ENCODE measurements at places on chromosomes 12 and 14.

DNA sequence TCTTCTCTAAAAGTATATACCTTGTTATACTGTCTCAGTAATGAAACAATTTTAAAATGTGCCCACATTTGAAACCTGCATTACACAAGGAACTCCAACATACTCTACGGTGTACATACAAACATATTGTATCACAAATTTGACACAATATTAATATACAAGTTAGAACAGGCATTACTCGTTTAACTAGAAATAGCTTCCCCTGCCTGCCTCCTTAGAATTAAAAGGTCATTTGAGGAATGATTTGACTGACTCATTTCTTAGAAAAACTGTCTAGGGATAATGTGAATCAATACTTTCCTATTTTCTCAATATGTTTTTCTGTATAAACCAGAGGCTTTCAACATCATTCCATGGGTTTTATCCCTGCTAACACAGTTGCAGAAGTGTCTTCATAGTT, 73.7 kb downstream of the STON2 start:
- DNase-seq = no peak

- DNase-seq = no peak
Measured at GRCh38 chr12:82756303-82756702, 69.6 kb downstream of the TMTC2 start.

DNA sequence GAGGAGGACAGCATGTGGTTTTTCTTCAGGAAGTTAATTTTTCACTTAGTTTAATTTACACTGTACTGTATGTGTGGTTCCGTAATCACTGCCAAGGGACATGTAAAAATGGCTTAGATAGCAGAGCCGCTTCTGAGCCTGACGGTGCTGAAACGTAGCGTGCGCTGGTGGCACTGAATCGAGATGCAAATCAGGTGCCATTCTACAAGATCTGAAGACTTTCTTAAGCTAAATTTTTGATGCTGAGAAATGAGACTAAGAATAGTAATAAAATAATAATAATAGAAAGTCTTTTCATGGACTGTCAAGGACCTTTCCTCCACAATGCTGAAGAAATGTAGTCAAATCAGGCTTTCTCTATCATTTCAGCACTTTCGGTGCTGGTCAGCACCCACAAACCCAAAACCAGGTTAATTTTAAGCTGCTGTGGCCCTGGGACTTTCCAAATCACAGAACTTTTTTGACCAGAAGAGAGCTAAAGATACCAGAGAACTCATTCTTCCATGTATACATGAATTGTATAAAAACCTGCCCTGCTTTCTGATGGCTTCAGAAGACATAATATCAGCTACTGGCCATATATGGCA, 183.3 kb upstream of the LMO3 start:
- no peak for DNase-seq

DNA sequence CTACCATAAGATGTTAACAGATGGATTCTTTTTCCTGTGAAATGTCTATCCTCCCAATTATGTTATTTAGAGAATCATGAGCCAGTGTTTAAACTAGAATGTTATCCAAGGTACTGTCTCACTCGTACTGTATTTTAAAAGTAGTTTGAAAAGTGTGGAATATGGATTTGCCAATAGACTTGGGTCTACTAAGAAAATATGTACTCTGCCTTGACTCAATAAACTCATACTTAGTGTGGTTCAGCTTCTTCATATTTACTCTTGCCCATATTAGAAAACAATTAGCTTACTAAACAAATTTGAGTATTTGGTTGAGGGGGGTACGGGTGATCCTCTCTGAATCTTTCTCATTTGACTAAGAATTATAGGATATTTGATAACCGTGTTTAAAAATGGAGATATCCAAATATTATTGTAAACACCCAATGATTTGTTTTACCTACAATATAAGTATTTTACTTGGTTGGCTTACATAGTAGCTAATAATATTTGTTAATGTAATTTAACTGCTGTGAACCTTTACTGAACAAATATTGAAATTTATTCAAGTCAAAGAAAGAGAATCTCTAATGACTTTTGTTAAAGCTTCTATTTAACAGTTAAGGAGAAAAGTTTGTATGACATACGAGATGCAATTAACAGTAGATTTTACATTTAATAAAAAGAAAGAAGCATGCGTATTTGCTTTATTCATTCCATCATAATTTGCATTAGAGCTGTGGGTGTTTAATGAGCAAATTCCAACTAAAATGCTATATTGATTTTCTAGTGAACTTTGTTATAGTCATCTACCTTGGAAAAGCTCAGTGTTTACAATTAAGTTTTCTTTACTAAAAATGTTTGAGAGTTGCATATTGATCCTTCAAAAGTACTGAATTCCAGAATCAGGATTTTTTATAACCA, 81.2 kb downstream of the MIPOL1 start:
- DNase-seq = no peak

- no peak for DNase-seq
Measured at GRCh38 chr12:3924761-3925160, 51.6 kb upstream of the PARP11 start.

GRCh38 chr12:52019113-52019770, 12.5 kb downstream of the TAMALIN start:
- DNase-seq = no peak

DNA sequence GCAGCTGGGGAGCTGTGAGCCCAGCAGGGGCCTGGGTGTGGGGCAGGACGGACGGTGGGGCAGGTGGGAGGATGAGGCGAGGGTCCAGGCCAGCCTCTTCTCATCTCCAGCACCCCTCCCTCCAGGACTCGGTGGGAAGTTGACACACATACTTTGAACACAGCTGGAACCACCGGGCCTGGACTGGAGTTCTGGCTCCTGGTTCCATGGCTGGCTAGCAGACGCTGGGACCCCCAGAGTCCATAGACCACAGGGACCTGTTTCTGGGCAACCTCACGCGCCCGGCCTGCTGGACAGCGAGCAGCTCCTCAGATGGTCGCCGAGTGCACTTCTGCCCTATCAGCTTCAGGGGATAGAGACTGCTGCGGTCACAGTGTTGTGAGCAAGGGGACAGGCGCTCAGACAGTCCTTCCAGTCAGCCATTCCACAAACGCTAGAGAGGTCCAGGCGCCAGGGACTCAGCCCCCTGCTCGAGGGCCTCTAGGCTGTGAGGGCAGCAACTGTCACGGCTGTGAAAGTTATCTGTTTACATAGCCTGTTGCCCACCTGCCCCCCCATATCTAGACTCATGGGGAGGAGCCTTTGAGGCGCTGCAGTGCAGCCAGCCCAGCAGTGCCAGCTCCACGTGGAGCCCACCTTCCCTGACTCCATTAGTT, 25.2 kb downstream of the TCHP start:
- no peak for DNase-seq

DNA sequence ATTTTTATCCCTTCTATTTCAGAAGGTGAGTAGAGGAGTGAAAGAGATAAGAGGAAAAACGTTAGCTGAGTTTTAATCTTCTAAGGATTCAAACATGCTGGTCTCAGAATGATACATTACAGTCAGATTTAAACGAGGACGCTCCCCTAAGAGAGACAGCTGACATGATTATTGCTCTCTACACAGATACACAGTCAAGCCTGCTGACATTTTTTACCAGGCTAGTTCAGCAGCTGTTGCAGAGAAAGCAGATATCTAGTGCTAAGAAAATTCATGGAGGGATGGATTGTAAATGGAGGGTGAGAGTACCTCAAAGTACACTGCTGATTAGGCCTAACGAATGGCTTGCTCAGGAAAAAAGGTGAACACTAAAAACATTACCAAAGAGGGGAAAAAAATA, 31.9 kb upstream of the SOS2 start:
- no peak for DNase-seq

GRCh38 chr12:42217656-42218055, 20.4 kb downstream of the YAF2 start:
- DNase-seq = no peak

All from frontal cortex (tissue), 4 donors.